Caudate nucleus (tissue), 63 donors: ENCODE measurements at places on chromosomes 1 and 21.

GRCh38 chr1:79741720-79742421 lies 735.3 kb upstream of the ADGRL4 start:
- no peak for DNase-seq

GRCh38 chr21:38675182-38675824 lies 130.4 kb upstream of the ETS2 start:
- DNase-seq = no peak

DNA sequence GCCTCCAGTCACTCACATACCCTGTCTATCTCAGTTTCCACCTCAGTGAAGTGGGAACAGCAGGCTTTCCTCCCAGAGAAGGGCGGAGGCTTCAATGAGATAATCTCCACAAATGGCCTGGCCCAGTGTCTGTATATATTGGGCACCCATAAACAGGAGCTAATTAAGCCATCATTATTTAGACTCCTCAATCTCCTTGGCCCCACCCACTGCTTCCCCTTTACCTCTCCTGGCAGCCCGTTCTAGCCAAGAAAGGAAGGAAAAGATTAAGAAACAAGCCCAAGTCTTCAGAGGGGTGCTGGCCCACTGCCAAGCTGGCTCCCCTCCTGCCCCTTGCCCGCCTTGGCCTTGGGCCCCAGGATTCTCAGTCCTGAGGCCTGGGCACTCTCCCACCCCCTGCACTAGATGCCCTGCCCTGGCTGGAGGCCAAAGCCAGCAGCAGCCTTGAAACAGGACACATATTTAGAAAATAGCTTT lies 15.9 kb upstream of the EPB41 start:
- DNase-seq = no peak

DNA sequence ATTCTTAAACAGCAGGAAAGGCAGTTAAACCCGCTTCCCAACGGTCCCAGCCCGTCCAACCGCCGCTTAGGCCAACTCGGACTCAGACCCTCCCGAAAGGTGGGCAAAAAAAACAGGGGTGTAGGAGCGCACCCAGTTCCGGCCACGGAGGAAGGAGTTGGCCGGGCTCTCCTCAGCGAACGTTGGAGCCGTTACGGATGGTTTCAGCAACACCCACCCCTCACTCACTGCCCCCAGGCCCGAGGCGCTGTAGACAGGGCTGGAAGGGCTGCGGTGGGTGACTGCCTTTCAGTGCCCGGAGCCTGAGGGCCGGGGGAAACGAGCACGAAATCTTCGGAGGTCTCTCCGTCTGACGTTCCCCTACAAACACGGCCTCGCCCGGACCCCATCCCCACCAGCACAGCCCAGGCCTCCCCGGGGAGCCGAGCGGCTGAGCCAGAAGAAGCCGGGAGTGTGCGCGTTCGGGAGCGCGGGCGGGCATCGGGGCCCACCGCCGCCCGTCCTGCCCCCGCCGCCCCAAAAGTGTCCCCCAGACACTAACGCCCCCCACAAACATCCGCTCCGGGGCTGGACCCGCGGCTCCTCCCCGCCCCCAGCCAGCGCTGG lies 1.3 kb downstream of the KDM5B start:
- DNase-seq = no peak

DNA sequence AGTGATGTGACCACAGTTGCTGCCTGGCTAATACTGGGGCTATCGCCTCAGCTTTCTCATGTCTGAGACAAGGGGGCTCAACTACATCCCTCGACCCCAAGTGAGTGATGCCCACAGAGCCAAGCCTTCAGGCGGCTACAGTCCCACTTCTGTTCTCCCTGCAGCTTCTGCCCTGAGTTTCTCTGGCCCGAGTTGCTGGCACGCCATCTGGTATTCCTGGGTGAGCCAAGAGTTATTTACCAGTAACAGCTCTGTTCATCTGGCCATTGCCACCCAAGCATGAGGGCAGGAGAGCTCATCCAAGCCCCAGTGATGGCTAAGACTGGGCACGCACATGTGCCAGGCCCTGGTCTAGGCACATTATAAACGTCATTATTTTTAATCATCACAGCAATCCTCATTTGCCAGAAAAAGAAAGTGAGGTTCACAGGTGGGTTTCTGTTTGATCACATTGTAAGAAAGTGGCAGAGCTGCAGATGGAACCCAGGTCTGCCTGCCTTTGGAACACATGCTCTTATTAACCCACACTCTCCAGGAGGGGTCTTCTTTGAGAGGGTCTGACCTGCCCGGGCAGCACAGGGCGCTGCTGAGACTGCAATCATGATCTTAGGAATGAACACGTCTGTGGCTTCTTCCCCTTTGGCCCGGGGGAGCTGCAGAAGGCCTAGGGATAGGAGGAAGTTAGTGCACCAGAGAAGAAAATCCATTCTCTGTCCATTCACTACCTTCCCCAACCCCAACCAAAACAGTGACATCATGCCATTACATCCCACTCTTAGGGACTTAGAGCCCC lies 27.5 kb downstream of the KCND3 start:
- no peak for DNase-seq

GRCh38 chr1:3213730-3214129 lies 144.7 kb downstream of the PRDM16 start:
- DNase-seq = no peak

- DNase-seq = no peak
Observed at GRCh38 chr1:80154176-80154575, 1147.6 kb upstream of the ADGRL4 start.

GRCh38 chr1:13549021-13549420 lies 34.6 kb upstream of the PDPN start:
- DNase-seq = no peak

- no peak for DNase-seq
Observed at GRCh38 chr1:166283190-166283589, 116.4 kb upstream of the FAM78B start.

- no peak for DNase-seq
Observed at GRCh38 chr1:22344329-22344630, 107.4 kb upstream of the ZBTB40 start.

DNA sequence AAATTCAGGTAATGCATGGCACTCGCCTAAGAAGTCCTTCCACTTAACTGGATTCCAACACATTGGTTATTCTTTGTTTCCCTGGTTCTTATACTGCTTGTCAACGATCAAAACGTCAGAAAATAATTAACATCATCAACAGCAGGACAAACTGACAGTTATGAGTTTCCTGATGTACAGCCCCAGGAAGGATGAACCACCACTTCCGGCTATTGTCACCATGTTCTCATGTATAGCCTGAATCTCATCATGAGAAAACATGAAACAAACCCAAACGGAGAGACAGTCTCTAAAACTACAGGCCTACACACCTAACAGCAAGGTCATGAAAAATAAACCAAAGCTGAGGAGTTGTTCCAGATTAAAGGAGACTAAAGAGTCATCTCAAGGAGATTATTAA lies 60.5 kb upstream of the FBXO28 start:
- DNase-seq = no peak

DNA sequence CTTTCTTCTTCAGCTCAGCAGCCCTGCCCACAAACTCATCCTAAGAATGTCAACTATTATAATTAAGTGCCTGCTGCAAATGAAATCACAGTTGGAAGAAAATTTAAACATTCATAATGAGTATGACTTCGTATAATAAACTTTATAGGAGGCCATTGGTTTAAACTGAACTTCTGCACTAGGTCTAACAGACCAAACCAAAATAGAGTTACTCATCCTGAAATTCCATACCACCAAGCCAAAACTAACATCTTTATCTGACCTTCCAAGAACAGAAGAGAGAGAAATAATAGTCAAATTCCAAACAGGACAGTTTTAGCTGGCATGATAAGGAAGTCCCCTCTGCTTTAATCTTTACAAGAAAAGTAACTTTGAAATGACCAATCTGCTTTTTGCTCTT lies 472.4 kb upstream of the PRMT6 start:
- no peak for DNase-seq

GRCh38 chr1:224502459-224503160 lies 68.0 kb upstream of the WDR26 start:
- no peak for DNase-seq

GRCh38 chr1:4723106-4723505 lies 68.7 kb downstream of the AJAP1 start:
- no peak for DNase-seq

- no peak for DNase-seq
Observed at GRCh38 chr21:45050345-45050796, 24.0 kb upstream of the ADARB1 start.

- no peak for DNase-seq
Observed at GRCh38 chr1:247241691-247242090, 14.2 kb upstream of the VN1R5 start.

DNA sequence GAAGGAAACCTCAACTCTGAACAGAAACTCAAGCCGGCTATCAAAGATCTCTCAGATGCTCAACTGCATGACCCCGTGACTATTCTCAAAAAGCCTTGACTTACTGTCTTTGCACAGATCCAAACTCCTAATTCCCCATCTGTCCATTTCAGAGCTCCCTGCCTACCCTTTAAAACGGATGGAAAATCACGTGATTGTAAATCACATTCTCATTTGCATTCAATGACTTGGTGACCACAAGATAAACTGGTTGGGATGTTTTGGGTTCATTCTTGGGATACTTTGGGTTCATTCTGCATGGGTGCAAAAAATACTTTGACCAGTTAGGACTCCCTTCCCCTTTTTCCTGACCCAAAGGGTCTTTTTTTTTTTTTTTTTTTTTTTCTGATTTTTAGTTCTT lies 41.3 kb upstream of the RUNX1 start:
- no peak for DNase-seq

DNA sequence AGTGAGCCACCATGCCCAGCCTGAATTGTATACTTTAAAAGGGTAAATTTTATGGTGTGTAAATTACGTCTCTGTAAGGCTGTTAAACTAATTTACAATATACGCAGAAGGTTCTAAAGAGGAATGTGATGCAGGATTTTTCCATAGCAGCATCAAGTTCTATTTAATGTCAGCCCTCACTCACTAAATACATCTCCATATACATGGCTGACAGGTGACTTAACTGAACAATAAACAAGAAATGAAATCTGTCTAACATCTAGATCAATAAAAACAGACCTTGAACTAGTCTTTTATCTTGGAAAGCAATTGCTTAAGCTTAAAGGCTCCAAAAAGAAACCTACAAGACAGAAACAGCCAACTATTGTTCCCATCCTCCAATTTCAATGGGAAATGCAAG lies 121.5 kb upstream of the MAP1LC3C start:
- DNase-seq = no peak

DNA sequence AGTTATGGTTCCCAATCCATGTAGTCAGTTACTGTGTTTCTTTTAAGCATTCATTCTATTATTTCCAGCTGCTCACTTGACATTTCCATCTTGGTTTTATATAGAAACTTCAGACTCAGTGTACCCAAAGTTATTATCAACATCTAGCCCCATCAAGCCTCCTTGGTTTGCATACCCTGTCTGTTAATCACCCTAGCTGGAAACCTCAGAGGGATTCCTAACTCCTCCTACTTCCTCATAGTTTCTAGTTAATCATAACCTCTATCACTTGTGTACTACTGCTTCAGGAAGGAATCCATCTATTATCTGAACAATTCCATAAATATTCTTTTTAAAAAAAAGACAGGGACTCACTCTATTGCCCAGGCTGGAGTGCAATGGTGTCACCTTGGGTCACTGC lies 293.3 kb downstream of the SDCCAG8 start:
- no peak for DNase-seq

DNA sequence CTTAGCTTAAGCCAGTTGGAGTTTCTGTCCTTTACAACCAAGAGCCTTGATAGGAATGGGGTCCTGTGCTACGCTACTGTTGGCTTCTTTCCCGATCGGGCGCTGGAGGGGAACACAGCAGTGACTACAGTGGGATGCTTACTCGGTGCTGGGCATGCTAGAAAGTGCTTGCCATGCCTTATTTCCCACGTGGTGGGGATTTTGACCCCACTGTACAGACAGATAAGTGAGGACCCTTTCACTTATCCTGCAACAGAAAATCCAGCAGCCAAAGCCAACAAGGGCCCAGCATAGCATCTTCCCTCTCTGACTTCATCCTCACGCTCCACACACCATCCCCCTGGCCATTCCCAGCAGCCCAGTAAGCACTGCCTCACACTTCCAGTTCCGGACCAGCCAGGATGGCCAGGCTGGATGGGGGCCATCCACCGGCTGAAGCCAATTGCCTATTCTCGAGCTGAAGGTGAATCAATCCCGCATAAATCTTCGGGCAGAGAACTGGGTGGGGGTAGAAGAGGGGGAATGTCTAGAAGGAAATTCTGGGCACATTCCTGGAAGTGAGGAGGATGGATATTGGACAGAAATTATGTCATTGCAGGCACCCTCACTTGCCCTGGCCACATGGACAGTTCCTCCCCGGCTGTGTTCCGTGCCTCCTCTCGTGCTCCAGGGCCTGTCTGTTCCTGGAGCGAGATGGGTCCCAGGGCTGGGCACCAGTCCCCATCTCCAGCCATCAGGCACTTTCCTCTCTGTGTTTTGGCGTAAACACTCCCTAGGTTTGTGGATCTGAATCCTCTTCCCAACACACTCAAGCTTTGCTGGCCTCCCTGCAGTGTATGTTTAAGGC lies 2.0 kb upstream of the ABCG1 start:
- no peak for DNase-seq

DNA sequence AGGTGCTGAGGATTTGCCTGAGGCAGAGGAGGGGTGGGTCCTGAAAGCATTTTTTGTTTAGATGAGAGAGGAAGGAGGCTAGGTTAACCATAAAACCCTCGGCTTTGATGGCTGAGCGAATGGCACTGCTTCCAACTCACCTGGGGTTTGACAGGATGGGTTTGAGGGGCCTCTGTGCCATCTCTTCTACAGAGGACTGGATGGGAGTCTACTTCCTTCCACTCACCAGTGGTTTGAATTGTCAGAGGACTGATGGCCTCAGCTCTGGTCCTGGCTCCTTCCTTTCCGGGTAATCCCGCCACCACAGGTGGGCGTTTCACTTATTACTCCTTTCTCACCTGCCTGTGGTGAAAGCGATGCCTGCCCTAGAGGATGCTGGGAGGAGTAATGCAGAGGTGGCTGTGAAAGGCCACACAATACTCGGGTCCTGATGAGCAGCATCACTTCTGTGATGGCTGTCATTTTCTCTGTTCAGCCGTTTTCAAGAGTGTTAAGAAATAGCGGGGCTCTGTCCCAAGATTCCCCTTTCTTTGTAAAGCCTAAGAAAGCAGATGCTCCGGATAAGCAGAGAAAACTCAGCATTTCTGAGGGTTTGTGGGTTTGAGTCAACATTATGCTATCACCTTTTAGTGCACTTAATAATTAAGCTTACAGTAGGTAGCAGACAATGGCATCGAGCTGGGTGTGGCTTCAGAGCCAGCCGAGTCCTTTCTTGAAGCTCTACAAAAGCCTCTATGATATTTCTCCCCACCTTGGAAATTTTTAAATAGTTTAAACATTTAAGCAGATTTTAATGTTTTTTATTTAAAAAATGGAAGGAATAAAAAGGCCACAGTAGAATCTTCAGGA lies 220.7 kb downstream of the HLX start:
- DNase-seq = no peak
